ENCODE measurements at places on chromosomes 7 and 10.

- no peak for DNase-seq
Observed at GRCh38 chr10:50674469-50675254, 50.9 kb upstream of the SGMS1 start.

GRCh38 chr7:130393101-130393561, 12.8 kb downstream of the CPA1 start:
- DNase-seq: no peak

GRCh38 chr10:2881720-2882620, 185.4 kb upstream of the PFKP start:
- DNase-seq: no peak

DNA sequence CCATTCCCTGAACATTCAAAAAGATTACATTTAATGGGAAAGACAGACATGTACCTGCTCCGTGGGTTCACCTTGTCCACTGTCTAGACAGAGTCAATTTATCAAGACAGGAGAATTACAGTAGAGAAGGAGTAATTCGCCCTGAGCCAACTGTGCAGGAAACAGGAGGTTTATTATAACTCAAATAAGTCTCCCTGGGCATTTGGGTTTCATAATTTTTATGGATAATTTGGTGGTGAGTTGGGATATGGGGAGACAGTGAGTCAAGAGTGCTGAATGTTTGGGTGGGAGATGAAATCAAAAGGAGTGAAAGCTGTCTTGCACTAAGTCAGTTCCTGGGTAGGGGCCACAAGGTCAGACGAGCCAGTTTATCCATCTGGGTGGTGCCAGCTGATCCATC, 165.9 kb upstream of the NAMPT start:
- no peak for DNase-seq
